Stimulated activated naive CD8-positive, alpha-beta T cell treated with anti-CD3 and anti-CD28 coated beads, Interleukin-15, Interleukin-2, amounts not matched to agents 100 U/mL and 50 U/mL, for 24 hours (primary cell): ENCODE measurements at places on chromosomes 4 and X.

DNA sequence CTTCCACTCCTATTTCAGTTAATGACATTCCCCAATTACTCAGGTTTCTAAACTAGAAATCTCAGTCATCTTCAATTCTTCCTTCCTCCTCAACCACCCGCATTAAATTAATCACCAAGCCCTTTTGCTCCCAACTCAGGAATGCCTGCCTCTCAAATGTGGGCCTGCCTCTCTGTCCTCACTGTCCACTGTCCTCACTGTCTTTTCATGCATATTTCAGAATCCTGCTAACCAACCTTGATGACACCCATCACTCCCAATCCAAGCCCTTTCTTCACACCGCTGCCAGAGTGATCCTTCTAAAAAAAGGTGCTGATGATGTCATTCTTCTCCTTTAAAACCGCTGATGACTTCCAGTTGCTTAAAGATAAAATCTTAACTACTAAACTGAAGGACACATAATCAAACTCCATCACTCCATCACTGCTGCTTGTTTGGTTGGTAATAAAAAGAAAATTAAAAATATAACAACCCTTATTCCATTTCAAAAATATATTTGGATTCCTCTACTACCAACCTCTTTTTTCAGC lies 5.1 kb upstream of the APBB2 start:
- no peak for DNase-seq

GRCh38 chr4:65383589-65384305 lies 286.5 kb downstream of the EPHA5 start:
- no peak for DNase-seq

DNA sequence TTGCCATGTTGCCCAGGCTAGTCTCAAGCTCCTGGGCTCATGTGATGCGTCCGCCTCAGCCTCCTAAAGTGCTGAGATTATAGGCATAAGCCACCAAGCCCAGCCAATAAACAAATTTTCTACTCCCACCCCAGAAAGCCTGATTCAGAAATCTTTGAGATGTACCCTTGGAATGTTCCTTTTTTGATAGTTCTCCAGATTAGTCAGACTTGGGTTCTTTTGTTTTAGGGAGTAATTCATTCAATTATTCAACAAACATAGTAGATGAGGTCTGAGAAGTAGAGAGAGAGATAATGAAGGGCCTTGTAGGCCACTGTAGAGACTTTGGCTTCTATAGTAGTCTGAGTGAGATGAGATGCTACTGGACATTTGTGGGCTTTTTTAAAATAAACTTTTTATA lies 27.8 kb downstream of the RP2 start:
- DNase-seq = no peak

GRCh38 chrX:70437921-70438665 lies 6.5 kb upstream of the DLG3 start:
- DNase-seq = no peak

DNA sequence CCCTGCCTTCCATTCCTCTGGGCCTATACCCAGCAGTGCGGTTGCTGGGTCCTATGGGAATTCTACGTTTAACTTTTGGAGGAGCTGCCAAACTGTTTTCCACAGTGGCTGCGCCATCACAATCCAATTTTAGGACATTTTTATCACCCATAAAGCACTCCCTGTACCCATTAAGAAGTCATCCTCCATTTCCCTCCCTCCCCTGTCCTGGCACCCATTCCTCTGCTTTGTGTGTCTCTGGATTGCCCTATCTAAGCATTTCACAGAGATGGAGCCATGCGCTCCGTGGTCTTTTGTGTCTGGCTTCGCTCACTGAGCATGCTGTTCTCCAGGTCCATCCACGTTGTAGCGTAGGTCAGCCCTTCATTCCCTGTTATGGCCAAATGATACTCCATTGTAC lies 1.7 kb upstream of the OPN1LW start:
- no peak for DNase-seq

GRCh38 chr4:143358923-143359643 lies 22.4 kb downstream of the GAB1 start:
- peak; percentile 32 for DNase-seq

- DNase-seq = no peak
Measured at GRCh38 chr4:80264352-80264647, 2.2 kb upstream of the FGF5 start.

DNA sequence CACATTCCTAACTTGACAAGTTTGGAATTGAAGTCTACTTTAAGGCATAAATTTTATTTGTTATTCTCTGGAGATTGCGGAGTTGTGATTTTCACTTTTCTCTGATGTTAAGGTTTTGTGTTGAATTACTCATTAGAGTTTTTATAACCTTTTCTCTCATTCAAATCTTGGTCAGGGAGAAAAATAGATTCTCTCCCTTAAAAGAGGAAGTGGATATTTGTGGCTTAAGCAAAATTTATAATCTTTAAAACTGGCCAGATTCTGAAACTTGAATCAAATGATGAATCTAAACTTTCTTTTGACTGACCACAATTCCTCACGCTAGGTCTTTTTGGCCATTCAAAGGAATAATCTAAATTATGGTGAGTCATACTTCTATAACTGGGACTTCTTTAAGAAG lies 361.4 kb downstream of the TEX13C start:
- no peak for DNase-seq

- no peak for DNase-seq
Measured at GRCh38 chr4:11312389-11312788, 116.3 kb downstream of the HS3ST1 start.

- DNase-seq = no peak
Measured at GRCh38 chrX:107721318-107721717, 54.3 kb downstream of the TSC22D3 start.
